ENCODE measurements at places on chromosomes 12 and 14. TPM values are rescaled to one million over a fixed set of nuclear protein-coding genes. Genes with fewer than 3 reads are reported as not detected.

The SOX5 gene
- 0.17 TPM for total RNA-seq

DNA sequence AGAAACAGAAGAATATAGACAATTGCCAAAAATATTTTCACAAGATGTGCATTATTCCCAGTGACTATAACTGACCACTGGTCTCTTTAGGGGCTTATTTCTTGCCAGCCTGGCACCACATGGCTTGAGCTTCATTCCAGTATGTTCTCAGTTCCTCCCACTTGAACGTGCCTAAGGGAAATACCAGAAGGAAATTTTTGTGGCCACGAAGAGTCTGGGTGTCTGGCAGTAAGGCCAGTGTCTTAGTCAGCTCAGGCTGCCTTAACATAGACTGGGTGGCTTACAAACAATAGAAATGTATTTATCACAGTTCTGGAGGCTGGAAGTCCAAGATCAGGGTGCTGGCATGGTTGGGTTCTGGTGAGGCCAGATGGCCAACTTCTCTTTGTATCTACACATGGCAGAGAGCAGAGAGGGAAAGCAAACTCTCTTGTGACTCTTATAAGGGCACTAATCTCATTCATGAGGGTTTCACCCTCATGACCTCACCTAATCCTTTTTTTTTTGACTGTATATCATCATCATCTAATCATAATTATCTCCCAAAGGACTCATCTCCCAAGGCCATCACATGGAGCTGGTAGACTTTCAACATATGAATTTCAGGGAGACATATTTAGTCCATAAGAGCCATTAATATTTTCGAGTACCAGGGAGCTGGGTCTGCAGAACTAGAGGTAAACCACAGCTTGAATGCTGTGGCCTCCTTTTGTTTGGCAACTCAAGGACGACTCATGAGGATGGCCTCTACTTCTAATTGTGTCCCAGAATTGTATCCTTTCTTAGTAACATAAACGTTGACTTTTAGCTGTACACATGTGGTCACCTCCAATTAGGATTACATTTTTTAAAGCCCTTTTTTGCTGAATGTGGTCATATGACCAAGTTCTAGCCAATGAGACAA lies 5.1 kb upstream of the SMOC1 start:
- no peak for DNase-seq

- no peak for DNase-seq
Measured at GRCh38 chr14:43479596-43480195, 1027.4 kb downstream of the FSCB start.

The CD163 gene
- not detected for total RNA-seq

All from epithelial cell of proximal tubule (primary cell).